Glutamatergic neuron (in vitro differentiated cells): ENCODE measurements at places on chromosomes 7 and 10. TPM values are rescaled to one million over a fixed set of nuclear protein-coding genes. Genes with fewer than 3 reads are reported as not detected.

MKI67 gene
- total RNA-seq = 14.7 TPM

IFRD1 gene
- total RNA-seq = 168 TPM

CALY gene
- total RNA-seq = 19.8 TPM

WDFY4 gene
- total RNA-seq = not detected

PCDH15 gene
- total RNA-seq = 0.64 TPM

IFIT5 gene
- total RNA-seq = 5.1 TPM

TET1 gene
- total RNA-seq = 31.6 TPM

SPDYE3 gene
- total RNA-seq = not detected

RBP4 gene
- total RNA-seq = not detected

XRCC2 gene
- total RNA-seq = 3.0 TPM

SRGN gene
- total RNA-seq = not detected

TAS2R4 gene
- 1.0 TPM for total RNA-seq

IQUB gene
- total RNA-seq = 0.98 TPM

C10orf67 gene
- total RNA-seq = not detected
